GM13976 (cell line): ENCODE measurements at places on chromosomes 2 and 18.

DNA sequence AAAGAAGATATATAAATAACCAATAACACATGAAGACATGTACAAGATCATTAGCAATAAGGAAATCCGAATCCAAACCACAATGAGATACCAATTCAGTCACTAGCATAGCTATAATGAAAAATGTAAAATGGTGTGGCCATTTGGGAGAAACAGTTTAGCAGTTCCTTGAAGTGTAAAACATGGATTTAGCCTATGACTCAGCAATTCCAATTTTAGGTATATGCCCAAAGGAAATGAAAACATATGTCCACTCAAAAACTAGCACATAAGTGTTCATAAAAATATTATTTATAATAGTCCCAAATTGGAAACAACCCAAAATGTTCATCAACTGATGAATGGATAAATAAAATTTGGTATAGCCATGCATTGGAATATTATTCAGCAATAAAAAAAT is 165.5 kb upstream of the CRIM1 start:
- DNase-seq, result no peak

GRCh38 chr2:25372405-25373268 is 30.9 kb upstream of the DNMT3A start:
- DNase-seq, result no peak

GRCh38 chr2:71922091-71922490 is 225.6 kb downstream of the CYP26B1 start:
- no peak for DNase-seq

DNA sequence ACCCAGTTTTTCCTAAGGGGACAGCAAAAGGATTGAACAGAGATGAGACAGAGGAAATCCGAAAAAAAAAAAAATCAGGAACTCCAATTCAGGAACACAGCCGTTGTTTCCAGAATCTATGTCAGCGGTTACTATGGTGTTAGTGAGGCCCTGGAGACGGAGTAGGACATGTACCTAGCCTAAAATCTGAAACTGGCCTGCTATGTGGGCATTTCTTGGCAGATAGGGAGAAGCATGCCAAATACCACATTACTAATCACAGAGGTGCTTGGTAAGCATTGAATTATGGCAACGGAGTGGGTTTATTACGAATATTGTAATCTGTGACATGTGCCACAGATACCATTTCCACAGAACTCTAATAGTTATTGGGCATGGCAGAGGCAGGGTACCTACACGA is 530.6 kb downstream of the CCDC85A start:
- DNase-seq, result no peak

DNA sequence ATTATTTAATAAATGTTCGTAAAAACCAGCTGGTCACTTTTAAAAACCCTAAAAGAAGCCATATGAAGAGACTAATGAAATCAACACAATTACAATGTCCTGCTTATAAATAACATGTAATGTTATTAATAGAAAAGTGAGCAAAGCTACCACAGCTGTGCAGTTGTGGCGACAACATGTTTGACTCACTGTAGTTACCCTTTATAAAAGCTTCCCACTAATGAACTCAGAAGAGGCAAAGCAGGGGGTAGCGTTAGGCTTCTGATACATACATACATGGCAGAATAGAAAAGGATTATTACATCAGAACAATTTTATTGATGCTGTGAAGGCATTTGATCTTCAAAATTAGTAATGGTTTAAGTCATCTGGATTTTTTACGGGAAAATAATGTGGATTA is 219.7 kb downstream of the SLC4A10 start:
- DNase-seq, result no peak

- no peak for DNase-seq
Measured at GRCh38 chr18:79826966-79827365, 29.2 kb downstream of the KCNG2 start.

GRCh38 chr2:25131567-25132298 is 36.6 kb downstream of the POMC start:
- peak; percentile 49 for DNase-seq

DNA sequence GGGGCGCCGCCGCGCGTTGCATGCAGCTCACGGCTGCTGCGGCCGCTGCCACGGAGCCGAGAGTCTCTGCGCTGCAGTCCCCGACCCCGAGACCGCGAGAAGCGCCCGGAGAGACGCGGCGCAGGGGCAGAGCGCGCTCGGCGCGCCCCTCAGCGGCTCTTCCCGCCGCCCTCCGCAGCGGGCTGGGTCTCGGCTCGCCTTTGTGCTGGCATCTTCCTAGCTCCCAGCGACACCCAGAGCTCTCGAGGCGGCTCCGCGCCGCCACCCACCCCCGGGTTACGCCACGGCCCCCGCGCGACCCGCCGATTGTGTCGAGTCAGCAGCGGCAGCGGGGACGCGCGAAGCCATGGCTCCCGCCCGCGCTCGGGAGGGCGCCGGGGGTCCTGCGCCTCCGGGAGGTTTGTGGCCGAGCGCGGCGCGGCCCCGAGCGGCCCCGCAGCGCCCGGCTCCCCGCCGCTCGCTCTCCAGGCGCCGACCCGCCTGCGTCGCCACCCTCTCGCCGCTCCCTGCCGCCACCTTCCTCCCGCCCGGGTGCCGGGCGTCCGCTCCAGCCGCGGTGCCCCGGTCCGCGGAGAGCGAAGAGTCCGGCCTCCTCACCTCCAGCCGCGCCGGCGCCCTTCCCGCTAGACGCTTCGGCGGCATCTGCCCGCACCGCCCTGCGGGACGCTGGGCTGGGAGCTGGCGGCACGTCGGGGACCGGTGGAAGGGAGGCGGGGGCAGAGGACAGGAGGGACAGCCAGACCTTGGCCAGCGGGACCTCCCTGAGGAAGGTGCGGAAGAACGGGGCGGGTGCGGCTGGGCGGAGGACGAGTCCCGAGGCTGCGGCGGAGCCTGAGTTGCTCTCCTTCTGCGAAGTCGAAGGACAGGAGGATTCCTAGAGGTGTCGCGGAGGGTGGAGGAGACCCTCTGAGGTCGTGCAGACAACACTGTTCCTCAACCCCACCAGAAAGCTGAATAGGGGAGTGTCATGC is 46.3 kb upstream of the CCDC150 start:
- peak; percentile 85 for DNase-seq

DNA sequence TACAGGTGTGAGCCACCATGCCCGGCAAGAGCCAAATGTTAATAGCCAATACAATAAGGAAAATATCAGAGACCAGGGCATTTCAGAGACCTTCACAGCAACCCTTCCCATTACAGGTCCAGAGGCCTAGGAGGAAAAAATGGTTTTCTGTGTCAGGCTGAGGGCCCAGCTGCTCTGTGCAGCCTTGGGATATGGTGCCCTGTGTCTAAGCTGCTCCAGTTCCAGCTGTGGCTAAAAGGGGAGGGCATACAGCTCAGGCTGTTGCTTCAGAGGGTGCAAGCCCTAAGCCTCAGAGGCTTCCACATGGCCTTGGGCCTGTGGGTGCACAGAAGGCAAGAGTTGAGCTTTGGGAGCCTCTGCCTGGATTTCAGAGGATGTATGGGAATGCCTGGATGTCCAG is 20.1 kb upstream of the CCDC195 start:
- DNase-seq, result no peak

- DNase-seq, result no peak
Measured at GRCh38 chr2:127807678-127808353, 3.2 kb downstream of the WDR33 start.

DNA sequence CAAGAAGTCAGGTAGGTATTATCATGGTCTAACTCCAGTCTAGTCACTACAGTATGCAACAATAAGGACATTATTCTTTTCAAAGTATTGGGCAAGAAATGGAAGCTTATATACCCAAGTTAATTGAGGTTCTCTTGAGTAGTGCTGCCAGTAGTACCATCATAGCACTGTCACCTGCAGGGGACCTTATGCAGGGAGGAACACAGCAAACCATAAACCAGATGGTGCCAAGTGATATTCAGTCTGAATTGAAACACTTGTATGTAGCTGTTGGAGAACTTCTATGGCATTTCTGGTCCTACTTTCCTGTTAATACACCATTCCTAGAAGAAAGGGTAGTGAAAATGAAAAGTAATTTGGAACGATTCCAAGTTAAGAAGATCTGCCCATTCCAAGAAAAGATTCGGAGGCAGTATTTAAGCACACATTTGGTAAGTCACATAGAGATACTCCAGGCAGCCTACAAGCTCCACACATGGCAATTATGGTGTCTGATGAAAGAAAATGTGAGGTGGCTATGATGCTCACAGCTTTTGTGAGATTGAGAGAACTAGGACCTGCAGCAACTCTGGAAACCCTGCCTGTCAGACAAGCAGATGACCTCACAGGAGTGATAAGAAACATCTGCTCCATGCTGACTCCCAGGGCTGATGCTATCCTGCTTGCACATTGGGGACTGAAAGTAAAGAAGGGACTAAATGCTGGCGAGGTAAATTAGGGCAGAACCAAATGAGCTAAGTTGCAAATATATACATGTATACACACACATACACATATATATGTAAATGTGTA is 174.7 kb downstream of the MC4R start:
- DNase-seq, result no peak

- no peak for DNase-seq
Measured at GRCh38 chr2:230842473-230842872, 22.3 kb upstream of the ITM2C start.

DNA sequence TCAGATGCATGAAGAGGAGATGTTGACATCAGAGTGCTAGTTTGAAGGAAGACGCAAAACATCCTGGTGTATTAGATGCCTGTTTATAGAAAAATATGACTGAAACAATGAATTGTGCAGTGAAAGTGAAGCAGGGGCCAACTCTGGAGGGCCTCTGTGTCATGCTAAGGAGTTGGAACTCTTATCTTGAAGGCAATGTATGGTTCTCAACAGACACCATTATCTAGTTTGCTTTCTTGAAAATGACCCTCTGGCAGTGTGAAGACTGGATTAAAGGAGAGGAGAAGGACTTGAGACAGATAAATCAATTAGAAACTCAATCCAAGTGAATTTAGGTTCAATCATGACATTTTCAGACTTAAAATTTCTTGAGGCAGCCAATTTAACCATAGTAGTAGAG is 63.1 kb downstream of the ITGA4 start:
- no peak for DNase-seq

DNA sequence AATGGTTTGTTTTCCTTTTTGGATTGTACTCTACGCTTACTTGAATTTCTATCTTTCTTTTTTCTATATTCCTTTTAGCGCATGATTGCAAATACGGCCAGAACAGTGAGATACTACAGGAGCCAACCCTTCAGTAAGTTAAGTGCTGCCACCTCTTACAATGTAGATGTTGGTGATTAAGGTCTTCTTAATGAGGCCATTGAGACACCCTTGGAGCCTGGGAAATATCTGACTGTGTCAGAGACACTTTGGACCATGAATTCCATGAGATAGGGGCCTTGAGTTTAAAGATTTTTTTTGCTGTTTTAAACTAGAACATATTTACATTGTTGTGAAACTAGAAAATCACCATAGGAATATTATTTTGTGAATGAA is 27.1 kb upstream of the MAP3K20 start:
- no peak for DNase-seq

DNA sequence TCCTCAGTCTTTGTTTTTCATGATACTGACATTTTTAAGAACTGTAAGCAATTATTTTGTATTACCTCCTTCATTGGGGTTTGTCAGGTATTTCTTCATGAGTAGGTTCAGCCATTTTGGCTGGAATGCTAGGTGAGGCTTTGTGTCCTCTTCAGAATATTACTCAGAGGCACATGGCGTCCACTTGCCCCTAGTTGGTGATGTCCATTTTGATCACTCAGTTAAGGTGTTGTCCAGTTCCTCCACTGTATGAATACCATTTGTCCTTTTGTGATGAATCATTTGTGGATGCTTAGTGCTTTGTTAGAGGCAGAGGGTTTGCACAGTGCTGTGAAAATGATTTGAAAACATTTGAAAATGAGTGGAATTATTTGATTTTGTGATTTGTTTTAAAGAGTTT is 4.7 kb downstream of the IL1RL2 start:
- no peak for DNase-seq

GRCh38 chr2:28801726-28802125 is 8.9 kb upstream of the SPDYA start:
- DNase-seq, result no peak

DNA sequence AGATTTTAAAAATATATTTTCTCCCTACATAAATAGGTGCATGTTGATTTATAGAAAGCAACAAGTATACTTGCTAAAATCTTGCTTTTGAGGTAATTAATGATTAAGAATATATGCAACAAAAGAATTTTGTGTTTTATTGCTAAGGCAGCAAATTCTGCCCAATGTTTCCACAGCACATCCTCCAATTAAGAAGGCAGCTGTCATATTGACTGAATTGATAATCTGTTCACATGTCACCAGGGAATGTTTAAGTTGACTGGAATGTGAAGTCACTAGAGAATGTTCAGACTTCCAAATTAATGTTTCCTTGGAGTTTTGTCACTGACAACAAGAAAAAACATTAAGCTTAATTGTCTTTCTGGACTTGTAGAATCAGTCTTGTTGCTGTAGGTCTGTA is 1602.7 kb upstream of the SLC39A10 start:
- DNase-seq, result no peak

GRCh38 chr2:236731767-236732580 is 162.3 kb downstream of the ACKR3 start:
- no peak for DNase-seq

DNA sequence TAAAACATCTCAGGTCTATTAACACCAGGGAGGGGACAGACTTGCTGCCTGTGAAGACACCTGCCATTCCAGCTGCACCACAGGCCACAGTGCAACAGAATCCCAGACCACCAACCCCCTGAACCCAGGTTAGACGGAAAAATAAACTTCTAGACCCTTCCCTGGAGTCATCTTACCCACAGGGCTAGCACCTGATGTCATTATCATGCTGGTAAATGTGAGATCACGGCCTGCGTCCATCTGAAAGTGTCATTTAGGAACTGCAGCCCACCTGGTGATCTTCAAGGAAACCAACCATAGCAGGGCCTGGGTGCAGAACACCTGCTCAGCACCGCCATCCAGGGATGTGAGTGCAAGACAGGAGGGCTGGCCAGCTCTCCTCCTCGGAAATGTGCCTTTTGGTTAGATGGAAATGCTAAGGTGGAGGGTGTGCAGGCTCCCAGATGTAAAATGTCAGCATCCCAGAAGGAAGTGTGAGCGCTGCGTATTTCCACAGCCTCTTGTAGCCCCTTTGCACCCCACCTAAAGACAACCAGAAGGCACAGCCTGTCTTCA is 80.8 kb downstream of the PTGR3 start:
- DNase-seq, result no peak

DNA sequence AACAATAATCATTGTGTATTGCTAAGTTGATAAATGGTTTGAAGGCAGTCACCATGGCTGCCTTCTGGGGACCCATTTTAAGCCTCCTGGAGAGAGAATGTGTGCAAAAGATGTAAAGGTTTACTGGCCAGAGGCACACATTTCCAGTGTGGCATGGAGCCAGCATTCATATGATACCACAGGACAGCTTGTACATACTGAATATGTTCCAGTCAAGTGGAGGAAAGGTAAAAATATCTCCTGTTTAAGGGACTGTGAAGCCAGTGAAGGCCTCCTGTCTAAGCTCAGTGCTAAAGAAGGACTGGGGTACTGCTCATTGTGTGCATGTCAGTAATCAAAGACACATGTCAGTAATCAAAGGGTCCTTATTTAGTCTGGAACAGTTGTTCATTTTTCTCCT is 119.2 kb downstream of the BABAM2 start:
- DNase-seq, result no peak
